AG08396 (cell line): ENCODE measurements at places on chromosomes 2 and 18.
A peak's percentile ranks its signal among the peaks of the same experiment; 100 is the strongest.

GRCh38 chr18:73461780-73462059 lies 593.9 kb upstream of the NETO1 start:
- DNase-seq = no peak

- no peak for DNase-seq
These were observed 36.3 kb downstream of the MRO start for GRCh38 chr18:50783553-50783952.

DNA sequence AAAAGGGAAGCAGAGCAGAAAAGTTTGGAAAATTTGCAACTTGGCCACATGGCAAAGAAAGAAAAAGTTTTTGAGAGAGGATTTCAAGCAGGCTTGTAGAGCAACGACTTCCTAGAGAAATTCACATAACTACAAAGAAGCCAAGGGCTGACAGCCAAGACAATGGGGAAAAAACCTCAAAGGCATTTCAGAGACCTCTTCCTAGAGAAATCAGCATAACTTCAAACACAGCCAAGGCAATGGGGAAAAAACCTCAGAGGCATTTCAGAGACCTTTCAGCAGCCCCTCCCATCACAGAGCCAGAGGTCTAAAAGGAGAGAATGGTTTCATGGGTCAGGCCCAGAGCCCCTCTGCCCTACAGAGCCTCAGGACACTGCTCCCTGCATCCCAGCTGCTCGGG lies 7.2 kb downstream of the ADI1 start:
- DNase-seq = no peak

- no peak for DNase-seq
These were observed 5.2 kb downstream of the ANKRD23 start for GRCh38 chr2:96838345-96839292.

DNA sequence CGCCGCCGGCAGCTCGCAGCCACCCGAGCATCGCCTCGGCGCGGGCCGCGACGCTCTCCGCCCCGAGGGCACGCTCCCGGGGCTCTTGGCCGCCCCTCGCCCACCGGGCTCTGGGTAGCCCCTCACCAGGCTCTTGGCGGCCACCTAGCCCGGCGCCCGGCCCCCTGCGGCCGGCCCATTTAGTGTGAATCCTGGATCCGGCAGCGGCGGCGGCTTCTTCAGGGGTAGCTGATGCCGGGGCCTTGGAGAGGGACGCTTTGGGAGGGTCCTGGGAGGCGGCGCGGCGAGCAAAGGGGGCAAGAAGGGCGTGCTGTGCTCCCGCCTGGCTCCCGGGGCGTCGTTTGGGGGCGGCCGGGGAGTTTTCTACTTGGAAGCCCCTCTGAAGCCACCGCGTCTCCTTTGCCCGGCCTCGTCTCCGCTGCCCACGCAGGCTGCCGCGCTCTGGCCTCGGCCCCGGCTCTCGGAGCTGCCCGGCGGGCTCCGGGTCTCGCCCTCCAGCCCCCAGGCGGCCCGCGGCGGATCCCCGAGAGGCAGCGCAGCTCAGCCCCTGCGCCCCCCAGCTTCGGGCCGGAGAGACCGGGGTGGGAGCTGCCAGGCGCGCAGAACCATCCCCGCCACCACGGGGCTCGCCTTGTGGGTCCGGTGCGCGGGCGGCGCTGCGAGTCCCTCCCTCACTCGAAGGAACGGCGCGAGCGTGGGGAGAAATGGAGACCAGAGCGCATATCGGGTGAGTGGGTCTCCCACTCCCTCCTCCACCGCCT lies 509 bp downstream of the PIEZO2 start:
- DNase-seq = peak; percentile 36

DNA sequence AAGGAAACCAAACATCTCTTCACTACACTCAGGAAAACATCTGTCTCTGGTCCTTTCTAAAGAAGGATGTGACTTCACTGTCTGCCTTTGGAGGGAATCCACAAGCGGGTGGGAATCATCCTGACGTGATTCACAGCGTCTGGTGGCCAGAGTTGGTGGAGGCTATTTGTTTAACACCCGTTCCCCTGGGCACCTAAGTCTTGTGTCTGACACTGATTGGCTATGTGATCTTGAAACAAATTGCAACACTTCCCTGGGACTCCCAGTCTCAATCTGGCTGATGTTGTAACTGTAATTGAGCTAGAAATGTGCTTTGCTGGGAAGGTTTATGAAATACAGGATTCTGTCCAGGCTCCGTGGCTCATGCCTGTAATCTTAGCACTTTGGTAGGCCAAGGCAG lies 28.8 kb upstream of the SIX3 start:
- no peak for DNase-seq

DNA sequence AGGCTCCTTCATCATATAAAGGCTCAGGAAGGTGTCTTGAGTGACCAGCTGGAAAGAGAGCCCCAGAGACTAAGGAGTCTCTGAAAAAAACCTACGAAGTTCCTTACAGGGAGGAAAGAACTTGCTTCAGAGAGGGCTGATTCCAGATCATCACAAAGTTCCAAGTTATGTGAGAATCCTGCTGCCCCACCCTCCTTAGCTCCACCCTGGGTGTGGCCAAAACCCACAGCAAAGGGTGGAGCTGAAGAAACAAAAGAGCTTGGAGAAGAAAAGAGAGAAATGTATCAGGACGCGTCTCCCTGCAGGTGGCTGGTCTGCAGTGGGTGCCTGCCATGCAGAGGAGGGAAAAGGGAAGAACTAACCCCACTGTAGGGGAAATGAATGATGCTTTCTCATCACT lies 32.8 kb upstream of the ZNF396 start:
- no peak for DNase-seq

GRCh38 chr18:34039611-34040010 lies 185.1 kb downstream of the NOL4 start:
- no peak for DNase-seq

- DNase-seq = no peak
These were observed 43.1 kb downstream of the KYNU start for GRCh38 chr2:142920571-142920970.

- DNase-seq = no peak
These were observed 269.7 kb upstream of the THSD7B start for GRCh38 chr2:136495636-136496035.

DNA sequence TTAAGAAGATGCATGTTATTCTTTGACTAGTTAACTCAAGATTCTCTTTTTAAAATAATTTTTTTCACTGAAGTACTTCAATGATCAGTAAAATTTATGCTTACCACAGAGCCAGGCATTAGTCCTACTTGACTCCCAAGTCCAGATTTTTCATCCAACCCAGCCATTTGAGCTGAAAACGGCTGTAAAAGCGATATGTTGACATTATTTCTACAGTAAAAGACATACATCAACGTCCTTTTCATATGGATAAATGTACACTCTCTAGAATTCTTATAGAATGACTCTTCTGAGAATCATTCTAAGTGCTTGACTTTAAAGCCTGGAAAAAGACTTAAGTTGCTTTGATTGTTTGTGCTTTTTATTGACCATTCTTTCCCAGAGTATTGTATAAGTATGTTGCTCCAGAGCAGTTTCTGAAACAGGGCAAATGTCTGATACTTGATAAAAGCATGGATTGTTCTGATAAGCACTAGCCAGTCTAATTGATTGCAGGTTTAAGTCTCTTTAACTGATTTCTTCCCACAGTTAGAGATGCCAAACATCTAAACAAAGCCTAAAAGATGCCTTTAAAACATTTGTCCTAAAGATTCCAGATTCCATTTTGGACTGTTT lies 90.9 kb downstream of the COL5A2 start:
- DNase-seq = no peak

- no peak for DNase-seq
These were observed 325.9 kb upstream of the LINC00305 start for GRCh38 chr18:64474773-64475172.

- DNase-seq = no peak
These were observed 1.4 kb upstream of the KCNK3 start for GRCh38 chr2:26691161-26691560.

GRCh38 chr2:200736646-200737274 lies 75.0 kb upstream of the BZW1 start:
- DNase-seq = no peak

GRCh38 chr2:164967781-164968228 lies 12.5 kb upstream of the SLC38A11 start:
- peak; percentile 56 for DNase-seq

DNA sequence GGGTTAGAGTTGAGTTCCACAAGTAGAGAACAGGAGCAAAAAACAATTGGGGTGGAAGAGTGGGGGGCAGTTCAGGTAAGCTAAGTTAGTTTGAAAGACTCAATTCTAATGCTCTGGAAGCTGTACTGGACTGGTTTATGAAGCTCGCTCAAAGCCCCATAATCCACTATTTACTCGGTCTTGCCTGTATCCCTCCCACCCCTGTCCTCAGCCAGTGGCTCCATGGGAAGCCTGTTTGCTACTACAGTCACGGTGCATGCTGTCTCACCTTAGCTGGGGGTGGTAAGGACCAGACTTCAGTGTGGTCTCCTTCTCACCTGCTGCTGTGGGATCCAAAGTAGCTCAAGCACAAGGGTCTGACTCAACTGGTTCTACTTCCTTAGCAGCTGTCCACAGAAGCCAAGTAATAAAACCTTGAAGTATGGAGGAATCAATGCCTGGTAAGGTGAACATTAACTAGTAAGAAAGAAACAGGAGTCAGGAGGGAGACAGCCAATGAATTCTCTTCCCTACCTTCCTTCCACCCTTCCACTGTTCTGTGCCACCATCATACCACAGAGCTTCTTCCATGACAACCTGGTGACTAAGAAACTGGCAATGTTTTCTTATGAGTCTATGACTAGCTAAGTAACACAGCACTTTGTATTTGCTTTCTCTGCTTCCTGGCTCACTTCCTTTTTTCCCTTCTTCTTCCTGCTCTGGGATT lies 230.8 kb downstream of the SRBD1 start:
- DNase-seq = peak; percentile 29

DNA sequence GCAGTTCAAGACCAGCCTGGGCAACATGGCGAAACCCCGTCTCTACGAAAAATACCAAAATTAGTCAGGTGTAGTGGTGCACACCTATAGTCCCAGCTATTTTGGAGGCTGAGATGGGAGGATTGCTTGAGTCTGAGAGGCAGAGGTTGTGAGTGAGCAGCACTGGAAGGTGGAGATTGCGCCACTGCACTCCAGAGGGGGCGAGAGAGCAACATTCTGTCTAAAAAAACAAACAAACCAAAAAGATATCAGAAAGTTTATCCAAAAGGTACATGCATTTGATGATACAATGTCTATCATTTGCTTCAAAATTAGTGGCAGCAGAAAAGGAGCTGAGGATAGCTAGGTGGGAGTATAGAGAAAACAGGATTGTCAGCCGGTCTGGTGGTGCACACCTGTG lies 39.8 kb upstream of the CABLES1 start:
- no peak for DNase-seq

DNA sequence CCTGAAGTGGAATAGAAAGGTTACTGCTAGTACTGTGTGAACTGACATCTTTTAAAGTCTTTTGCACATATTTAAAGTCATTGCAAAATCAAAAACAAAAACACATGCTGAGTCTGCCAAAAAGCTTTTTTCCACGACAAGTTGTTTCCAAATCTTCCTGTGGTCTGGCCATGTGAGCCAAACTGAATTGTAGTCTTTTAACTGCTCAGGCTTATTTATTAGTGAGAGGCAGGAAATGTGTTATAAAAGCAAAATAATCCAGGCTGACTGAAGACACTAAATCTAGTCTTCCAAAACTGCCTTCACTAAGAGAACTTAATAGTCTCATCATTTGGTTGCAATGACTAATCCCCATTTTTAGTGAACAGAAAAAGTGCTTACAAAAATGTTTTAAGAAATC lies 2.3 kb downstream of the KRCC1 start:
- no peak for DNase-seq

DNA sequence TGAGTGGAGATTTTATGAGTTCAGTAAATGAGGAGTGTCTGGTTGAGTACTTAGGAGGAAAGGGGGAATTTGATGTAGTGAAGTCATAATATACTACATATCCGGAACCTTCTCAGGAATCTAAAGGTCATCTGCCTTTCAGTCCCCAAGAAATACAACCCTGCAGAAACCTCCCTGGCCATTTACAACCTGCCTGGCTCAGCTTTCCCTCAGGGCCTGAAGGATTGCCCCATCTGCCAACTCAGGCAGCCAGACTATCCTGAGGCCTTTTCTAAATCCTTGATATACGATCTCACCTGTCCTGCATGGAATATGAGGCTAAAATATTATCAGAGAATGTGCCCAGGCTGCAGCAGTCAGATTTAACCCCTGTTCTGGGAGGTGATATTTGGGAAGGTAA lies 165.4 kb upstream of the SPOPL start:
- DNase-seq = no peak

GRCh38 chr18:2134364-2134763 lies 436.9 kb downstream of the METTL4 start:
- no peak for DNase-seq

- DNase-seq = peak; percentile 24
These were observed 164.4 kb upstream of the VRK2 start for GRCh38 chr2:57881998-57882888.

- no peak for DNase-seq
These were observed 2.3 kb downstream of the EML4 start for GRCh38 chr2:42171396-42171980.

- DNase-seq = no peak
These were observed 1.8 kb downstream of the ATP8B1 start for GRCh38 chr18:57801325-57801724.

DNA sequence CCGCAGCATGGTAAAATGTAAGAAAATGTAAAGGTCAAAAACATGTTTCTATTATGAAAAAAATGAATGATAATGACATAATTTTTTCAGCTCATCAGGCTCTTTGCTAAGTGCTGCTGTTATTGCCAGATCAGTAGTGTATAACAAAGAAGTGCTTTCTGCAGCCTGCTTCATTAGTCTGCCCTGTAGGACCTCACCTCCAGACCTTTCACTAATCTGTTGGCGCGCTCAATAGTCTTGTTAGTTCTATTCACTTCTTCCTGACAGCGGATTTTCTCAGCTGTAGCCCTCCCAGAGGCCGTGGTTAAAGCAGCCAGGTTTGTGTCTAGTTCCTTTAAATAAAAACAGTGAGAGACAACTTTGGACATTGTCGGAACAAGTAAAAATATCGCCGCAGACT lies 97.7 kb downstream of the CDCA7 start:
- no peak for DNase-seq

DNA sequence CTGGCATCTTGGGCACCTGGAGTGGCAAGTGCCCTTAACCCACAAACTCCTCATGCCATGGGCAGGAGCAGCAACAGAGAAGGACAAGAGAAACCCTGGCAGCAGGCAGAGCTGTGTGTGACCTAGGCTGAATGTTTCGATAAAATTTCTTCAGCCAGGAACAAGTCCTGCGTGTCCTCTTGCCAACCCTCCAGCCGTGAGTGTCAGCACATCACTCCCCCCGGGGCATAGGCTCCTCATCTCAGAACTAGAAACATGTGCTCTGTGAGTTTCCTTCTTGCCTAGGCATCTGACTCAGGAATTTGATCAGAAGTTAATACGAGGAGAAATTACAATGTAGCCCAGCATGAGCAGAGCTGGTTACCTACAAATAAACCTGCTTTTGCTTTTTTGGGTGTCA lies 2.2 kb downstream of the ABCG8 start:
- no peak for DNase-seq

DNA sequence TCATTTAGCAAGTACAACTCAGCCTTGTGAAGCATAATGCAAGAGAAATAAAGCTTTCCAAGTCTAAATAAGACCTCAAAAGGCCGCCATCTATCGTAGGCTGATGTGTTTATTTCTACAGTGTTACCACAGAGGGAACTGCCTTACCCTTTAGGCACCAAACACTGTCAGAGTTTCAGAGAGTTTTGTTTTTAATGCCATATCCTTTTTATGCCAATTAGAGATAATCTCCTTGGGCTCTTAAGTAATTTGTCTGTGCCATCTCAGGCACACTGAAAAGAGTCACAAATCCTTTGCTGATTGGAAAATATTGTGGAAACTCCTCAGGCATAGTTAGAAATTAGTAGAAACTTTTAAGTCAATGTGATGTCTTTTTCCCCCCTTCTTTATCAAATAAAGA lies 797.1 kb downstream of the SLC4A3 start:
- DNase-seq = no peak
